ENCODE measurements at places on chromosomes 11 and 22. TPM values are rescaled to one million over a fixed set of nuclear protein-coding genes. Genes with fewer than 3 reads are reported as not detected.

Gene TMEM134
- total RNA-seq, result 37.6 TPM

Gene SPON1
- 79.2 TPM for total RNA-seq

Gene ENDOD1
- total RNA-seq, result 50.9 TPM

Gene MRGPRE
- total RNA-seq, result not detected

Gene PHETA2
- 14.4 TPM for total RNA-seq

Gene TTLL1
- total RNA-seq, result 3.0 TPM

Gene HOATZ
- not detected for total RNA-seq

Gene MRPL11
- 33.5 TPM for total RNA-seq

Gene OR10W1
- not detected for total RNA-seq

Gene CDC42BPG
- total RNA-seq, result 0.29 TPM

Gene HBD
- total RNA-seq, result 8.4 TPM

Gene PKNOX2
- 7.7 TPM for total RNA-seq

Gene MIOX
- total RNA-seq, result not detected

Gene CASP1
- 18.8 TPM for total RNA-seq

Gene NCAM1
- total RNA-seq, result 19.4 TPM

Gene TREH
- total RNA-seq, result not detected

Measured in aorta (tissue), 5 donors.